HFFc6 (cell line): ENCODE measurements at places on chromosomes 16 and 17.

DNA sequence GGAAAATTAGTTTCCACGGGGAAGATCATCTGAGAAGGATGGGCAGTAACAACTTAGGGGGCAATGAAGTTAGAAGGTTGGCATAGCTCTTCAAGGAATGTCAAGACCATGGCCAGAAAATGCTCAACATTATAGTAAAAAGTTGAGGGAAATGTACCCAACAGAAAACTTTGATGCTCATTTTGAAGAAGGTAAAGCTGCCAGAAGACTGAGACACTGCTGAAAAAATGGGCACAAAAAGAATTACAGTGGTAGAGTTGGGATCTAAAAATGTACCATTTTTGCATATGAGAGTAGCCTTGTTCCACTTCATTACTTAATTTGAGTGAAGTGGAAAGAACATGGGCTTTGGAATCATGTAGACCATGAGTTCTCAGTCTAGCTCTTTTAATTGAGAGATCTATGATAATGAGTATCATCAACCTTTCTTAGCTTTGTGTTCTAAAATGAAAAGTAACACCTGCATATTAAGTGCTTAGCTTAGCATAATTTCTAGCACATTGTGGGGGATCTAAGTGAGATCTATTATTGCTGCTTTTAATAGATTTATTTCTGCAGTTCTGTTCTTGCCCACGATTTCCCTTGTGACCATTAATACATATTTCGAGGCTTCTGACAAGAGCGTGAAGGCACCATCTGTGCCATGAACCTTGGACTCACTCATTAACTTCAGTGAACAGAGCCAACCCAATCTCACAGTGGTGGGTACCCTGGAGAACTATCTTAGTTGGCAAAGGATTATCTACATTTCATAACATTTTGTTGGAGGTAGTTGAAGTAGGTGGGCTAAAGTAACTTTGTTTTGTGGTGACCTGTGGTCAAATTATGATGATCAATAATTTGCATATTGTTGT lies 3.0 kb downstream of the NACA2 start:
- DNase-seq: no peak
- H3K27me3 ChIP-seq: peaks cover 3% of the 10 kb centered on the region
- no peak overlapping the region for H3K4me3 ChIP-seq
- H3K4me1 ChIP-seq: no peaks in the 10 kb centered on the region

- no peak overlapping the region for H3K4me3 ChIP-seq
- no peak for DNase-seq
- H3K27me3 ChIP-seq: peaks cover 18% of the 10 kb centered on the region
- no peaks in the 10 kb centered on the region for H3K36me3 ChIP-seq
- no peaks in the 10 kb centered on the region for H3K4me1 ChIP-seq
Measured at GRCh38 chr17:58611331-58611730, 80.5 kb downstream of the TEX14 start.

- no peaks in the 10 kb centered on the region for H3K27me3 ChIP-seq
- peaks cover 6% of the 10 kb centered on the region; the same call in 1 of the 2 replicates for H3K4me1 ChIP-seq
- H3K4me3 ChIP-seq: no peak overlapping the region
- DNase-seq: no peak
Measured at GRCh38 chr16:82092711-82093110, 57.7 kb downstream of the HSD17B2 start.

- no peak overlapping the region for H3K27ac ChIP-seq
- no peak for DNase-seq
- H3K27me3 ChIP-seq: peaks cover 16% of the 10 kb centered on the region
- H3K4me1 ChIP-seq: peaks cover 6% of the 10 kb centered on the region; the same call in 1 of the 2 replicates
Measured at GRCh38 chr17:20779521-20779920, 200.0 kb downstream of the CDRT15L2 start.

DNA sequence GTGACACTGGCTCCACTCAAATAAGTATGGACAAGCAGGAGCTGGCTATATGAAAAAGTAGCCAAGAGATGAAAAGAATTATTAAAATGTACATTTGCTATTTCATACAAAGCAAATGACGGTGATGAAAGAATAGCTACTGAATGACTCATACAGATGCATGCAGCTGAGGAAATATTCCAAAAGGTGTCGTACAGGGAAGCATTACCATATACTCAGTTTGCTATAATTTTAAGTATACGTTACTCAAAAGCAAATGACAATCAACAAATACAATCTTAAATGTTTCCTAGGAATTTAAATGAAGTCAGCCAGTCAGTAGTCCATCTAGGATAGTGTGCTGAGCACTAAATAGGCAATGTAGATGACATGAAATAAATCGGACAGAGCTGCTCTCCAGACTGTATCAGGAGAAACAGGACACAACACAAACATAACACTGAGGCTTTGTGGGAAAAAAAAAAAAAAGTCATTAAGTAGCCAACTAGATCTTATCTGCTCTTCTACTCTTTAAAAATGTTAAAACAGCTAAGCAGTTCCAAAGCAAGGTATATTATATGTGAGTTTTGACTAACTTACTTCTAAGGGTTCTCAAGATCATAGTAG lies 65.0 kb downstream of the NCOR1 start:
- H3K27ac ChIP-seq: peak overlapping the region; percentile 33; the same call in 1 of the 2 replicates
- no peak overlapping the region for H3K4me3 ChIP-seq
- H3K36me3 ChIP-seq: peaks cover 65% of the 10 kb centered on the region
- peak; percentile 24 for DNase-seq

GRCh38 chr17:7322520-7323194 lies 6.5 kb downstream of the NEURL4 start:
- no peak for DNase-seq
- H3K36me3 ChIP-seq: peaks cover 9% of the 10 kb centered on the region
- no peak overlapping the region for H3K4me3 ChIP-seq

GRCh38 chr17:21676281-21677111 lies 15.8 kb upstream of the KCNJ18 start:
- no peak for DNase-seq
- H3K27me3 ChIP-seq: peaks cover 9% of the 10 kb centered on the region
- no peaks in the 10 kb centered on the region for H3K4me1 ChIP-seq

DNA sequence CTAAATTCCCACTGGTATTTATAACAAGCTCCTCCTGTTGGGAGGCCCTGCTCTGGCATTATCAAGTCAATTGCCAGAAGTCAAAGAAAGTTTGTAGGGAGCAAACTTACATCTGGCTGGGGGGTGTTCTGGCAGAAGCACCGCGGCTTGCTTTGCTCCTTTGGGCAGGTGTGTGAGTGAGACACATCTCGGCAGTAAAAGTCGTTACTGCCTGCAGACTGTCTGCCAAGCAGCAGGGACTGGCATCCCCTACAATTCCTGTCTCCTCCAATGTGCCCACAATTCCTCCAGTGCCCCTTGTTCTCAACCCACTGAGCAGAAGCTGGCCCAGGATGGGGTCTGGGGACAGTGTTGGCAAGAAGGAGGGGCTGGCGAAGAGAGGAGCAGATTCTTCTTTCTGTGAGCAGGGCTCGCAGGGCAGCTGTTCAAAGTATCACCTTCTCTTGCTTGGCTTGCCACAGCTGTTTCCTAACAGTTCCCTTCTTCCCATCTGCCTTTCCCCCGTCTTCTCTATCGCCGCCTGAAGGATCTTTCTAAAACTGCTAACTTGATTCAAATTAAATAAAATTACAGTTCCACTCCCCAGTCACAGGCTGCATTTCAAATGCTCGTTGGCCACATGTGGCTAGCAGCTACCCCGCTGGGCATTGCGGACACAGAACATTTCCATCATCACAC lies 30.2 kb downstream of the SPACA3 start:
- H3K36me3 ChIP-seq: no peaks in the 10 kb centered on the region
- no peaks in the 10 kb centered on the region for H3K4me1 ChIP-seq
- DNase-seq: peak; percentile 22

DNA sequence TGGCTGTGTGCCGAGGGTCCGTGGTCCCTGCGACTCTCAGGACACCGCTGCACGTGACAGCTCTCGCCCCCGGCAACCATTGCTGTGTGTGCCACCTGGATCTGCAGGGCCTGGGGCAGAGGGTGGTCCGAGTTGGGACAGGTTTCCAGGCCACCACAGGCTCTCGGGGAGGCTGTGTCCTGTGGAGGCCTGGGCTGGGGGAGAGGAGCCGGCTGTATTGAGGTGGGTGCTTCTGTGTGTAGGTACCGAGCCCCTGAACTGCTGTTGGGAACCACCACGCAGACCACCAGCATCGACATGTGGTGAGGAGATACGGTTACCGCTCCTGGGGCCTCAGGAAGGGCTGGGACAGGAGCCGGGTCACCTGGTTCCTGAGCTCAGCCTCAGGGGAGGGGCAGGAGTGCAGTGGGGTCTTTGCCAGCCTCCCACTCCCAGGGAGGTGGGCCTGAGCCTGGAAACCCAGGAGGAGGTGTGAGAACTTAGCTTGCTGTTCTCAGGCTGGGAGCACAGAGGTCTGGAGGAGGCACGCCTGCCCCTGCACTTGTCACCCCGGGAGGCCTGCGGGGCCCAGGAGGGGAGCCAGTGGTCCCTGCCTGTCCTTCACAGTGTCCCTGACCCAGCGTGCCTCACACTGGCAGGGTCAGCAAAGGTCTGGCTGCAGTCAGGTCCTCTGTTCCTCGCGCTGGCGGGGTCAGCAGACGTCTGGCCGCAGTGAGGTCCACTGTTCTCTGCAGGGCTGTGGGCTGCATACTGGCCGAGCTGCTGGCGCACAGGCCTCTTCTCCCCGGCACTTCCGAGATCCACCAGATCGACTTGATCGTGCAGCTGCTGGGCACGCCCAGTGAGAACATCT lies 7.3 kb downstream of the SPATA2L start:
- H3K27ac ChIP-seq: no peak overlapping the region
- DNase-seq: no peak
- no peaks in the 10 kb centered on the region for H3K4me1 ChIP-seq
- no peaks in the 10 kb centered on the region; the same call in 1 of the 2 replicates for H3K36me3 ChIP-seq
- no peak overlapping the region for H3K4me3 ChIP-seq

GRCh38 chr17:65662196-65662595 lies 100.7 kb upstream of the AXIN2 start:
- H3K27ac ChIP-seq: no peak overlapping the region
- peaks cover 10% of the 10 kb centered on the region for H3K4me1 ChIP-seq
- no peak overlapping the region for H3K4me3 ChIP-seq
- peaks cover 1% of the 10 kb centered on the region for H3K27me3 ChIP-seq

- H3K4me1 ChIP-seq: peaks cover 38% of the 10 kb centered on the region
- H3K27me3 ChIP-seq: peaks cover 3% of the 10 kb centered on the region; the same call in 1 of the 2 replicates
- DNase-seq: peak; percentile 18
Measured at GRCh38 chr17:38798614-38799500, 499 bp downstream of the PIP4K2B start.

- no peak overlapping the region for H3K4me3 ChIP-seq
- peaks cover 3% of the 10 kb centered on the region; the same call in 1 of the 2 replicates for H3K27me3 ChIP-seq
- no peaks in the 10 kb centered on the region for H3K36me3 ChIP-seq
- DNase-seq: no peak
Measured at GRCh38 chr16:5482256-5482655, 384.7 kb upstream of the EEF2KMT start.

- H3K27ac ChIP-seq: peak within 1 kb of the TSS; percentile 62
- DNase-seq: no peak
- H3K4me1 ChIP-seq: peaks cover 36% of the 10 kb centered on the region
- H3K27me3 ChIP-seq: peaks cover 7% of the 10 kb centered on the region
Measured at GRCh38 chr16:50368410-50369132, at the start of gene BRD7. BRD7 (minus strand) TSS chr16:50368988; CDS start chr16:50368774, 214 bp downstream.

DNA sequence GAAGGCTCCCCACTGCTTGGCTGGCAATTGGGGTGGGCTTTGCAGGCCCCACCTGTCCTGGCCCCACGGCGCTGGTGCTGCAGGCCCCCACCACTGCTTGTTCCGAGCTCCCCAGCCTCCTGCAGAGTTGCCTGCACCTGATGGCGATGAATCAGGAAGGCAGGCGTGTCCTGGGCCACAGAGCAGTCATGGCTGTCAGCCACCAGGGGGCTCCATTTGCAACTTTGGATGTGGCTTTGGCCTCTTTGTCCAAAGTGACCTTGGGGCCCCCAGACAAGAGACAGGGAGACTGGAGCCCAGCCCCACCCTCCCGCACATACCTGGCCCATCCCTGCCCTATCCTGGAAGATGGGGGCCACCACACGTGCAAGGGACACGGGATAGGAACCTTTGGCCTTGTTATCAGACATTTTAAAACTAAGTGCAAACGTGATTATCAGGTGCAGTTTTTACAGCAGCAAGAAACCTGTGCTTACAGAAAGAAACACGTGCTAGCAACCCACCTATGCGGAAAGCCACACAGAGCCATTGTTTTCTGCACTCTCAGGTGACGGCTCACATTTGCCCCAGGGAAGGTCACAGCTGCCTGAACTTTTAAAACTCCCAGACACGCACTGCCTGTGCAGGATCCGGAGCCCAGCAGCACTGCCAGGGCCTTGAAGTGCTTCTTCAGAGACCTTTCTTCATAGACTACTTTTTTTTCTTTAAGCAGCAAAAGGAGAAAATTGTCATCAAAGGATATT lies at the start of gene DNASE1:
DNASE1 (plus strand) TSS at position 443 of the 743 bp plus-strand sequence. CDS start 683 bp downstream, outside the sequence.
- peaks cover 3% of the 10 kb centered on the region; the same call in 1 of the 2 replicates for H3K27me3 ChIP-seq
- H3K4me1 ChIP-seq: no peaks in the 10 kb centered on the region; the same call in 1 of the 2 replicates
- H3K4me3 ChIP-seq: no peak within 1 kb of the TSS

GRCh38 chr17:68089881-68090280 lies 54.3 kb downstream of the KPNA2 start:
- H3K36me3 ChIP-seq: no peaks in the 10 kb centered on the region
- H3K4me1 ChIP-seq: peaks cover 8% of the 10 kb centered on the region
- H3K27me3 ChIP-seq: peaks cover 7% of the 10 kb centered on the region

GRCh38 chr17:11853321-11854151 lies 143.7 kb downstream of the ZNF18 start:
- DNase-seq: no peak
- H3K36me3 ChIP-seq: peaks cover 4% of the 10 kb centered on the region; the same call in 1 of the 2 replicates
- H3K4me1 ChIP-seq: no peaks in the 10 kb centered on the region
- no peak overlapping the region for H3K4me3 ChIP-seq

- H3K27me3 ChIP-seq: no peaks in the 10 kb centered on the region
- H3K4me1 ChIP-seq: peaks cover 40% of the 10 kb centered on the region
- no peaks in the 10 kb centered on the region for H3K36me3 ChIP-seq
- H3K27ac ChIP-seq: no peak overlapping the region
- no peak overlapping the region for H3K4me3 ChIP-seq
- DNase-seq: no peak
Measured at GRCh38 chr17:68776451-68776850, 175.3 kb upstream of the FAM20A start.

DNA sequence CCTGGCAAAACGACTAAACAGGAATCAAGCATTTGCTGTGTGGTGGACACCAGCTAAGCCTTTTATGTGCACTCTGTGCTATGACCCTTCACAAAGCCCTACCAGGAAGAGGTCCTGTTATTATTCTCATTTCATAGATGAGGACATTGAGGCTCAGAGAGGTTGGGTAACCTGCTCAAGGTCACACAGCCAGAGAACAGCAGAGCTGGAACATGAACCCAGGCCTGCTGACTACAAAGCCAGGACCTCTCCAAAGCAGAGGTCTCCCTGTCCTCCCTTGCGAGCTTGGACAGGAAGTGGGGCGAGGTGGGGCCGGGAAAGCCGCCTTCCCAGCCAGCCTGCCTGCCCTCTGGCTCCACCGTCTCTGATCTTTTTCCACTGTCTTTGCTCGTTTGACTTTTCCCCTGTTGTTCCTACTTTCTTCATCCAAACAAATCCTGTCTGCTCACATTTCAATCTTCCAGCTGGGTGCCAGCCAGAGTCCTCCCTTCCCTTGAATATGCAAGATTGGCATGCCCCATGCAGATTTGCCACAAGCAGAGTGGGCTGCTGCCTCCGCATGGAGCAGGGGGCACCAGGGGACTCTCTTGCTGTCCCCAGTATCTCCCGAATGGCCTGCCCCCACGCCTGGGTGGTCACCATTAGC lies 23.7 kb upstream of the RPTOR start:
- peaks cover 5% of the 10 kb centered on the region; the same call in 1 of the 2 replicates for H3K4me1 ChIP-seq
- no peak for DNase-seq
- H3K36me3 ChIP-seq: no peaks in the 10 kb centered on the region
- H3K4me3 ChIP-seq: no peak overlapping the region
